ENCODE measurements at places on chromosomes 3 and 15.
A peak's percentile ranks its signal among the peaks of the same experiment; 100 is the strongest.

- peak; percentile 94 for DNase-seq
These were observed 35.8 kb upstream of the CCDC80 start for GRCh38 chr3:112676659-112677234.

DNA sequence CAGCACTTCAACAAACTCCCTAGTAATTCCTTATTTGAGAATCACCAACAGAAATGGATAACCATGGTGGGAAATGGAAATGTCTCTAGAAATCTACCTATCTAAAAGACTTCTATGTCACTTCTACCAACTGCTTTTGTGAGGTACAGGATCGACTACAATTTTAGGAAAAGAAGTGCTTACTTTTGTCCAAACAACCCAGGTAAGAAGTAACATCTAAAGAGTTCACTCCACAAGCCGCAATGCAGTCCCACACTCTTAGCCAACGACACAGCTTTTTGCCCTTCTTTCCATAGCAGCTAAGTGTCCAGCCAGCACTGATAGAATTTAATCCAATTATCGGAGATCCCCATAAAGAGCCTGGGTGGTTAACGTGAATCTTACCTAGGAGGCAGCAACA, 28.1 kb downstream of the ANXA2 start:
- DNase-seq = no peak

GRCh38 chr3:58868097-58868779, 181.6 kb downstream of the CFAP20DC start:
- DNase-seq = no peak

DNA sequence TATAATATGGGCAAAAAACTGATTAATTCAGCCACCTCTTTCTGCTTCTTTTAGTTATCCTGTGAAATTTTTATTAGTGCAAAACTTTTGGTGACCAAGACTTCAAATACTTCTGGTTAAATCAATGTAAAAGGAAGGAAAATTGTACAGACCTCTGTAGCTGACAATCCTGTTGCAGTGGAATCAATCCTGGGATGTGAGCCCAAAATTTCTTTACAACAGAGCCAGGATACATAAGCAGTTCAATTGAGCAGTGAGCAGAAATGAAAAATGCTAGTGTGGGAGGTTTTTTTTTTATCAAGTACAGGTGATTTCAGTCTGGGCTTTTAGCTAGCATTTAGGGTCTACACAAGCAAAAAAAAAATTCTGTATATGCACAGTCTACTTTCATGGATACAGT, 398.0 kb downstream of the OTOL1 start:
- no peak for DNase-seq

- no peak for DNase-seq
These were observed 167.8 kb downstream of the FOXP1 start for GRCh38 chr3:71415681-71416122.

- peak; percentile 53 for DNase-seq
These were observed 172.3 kb upstream of the TSC22D2 start for GRCh38 chr3:150235799-150236198.

DNA sequence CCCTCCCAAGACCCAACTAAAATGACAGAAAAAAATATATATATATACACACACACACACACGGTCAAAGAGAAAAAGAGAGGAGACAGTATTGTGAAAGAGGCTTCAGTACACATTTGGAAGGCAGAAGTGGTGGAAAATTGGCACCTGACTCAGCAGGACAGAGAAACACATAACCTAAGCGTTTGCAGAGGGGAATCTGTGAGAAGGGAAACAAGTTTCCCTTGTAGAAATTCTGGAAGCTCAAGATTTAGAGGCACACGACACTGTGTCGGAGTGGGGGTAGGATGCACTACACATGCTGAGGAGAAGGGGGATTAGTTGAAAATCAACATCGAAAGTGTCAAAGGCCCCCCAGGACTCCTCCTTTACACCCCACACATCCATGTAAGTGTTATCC, 53.1 kb downstream of the PAK2 start:
- no peak for DNase-seq

DNA sequence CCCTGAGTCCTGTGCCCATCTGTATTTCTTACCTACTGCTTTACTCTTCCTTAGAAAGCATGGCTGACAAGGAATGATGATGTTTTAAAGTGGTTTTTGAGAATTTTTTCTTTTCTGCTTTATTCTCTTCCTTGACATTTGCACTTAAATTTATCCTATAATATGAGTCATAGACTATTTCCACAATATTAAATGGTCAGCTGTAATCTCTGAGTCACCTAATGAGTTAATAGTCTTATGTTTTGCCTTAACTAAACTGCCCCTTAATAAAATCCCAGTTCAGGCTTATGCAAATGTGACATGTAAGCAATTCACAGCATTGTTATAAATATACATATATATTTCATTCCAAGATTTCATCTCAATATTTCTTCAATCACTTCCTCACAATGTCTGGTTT, 23.8 kb downstream of the MEIS2 start:
- no peak for DNase-seq

DNA sequence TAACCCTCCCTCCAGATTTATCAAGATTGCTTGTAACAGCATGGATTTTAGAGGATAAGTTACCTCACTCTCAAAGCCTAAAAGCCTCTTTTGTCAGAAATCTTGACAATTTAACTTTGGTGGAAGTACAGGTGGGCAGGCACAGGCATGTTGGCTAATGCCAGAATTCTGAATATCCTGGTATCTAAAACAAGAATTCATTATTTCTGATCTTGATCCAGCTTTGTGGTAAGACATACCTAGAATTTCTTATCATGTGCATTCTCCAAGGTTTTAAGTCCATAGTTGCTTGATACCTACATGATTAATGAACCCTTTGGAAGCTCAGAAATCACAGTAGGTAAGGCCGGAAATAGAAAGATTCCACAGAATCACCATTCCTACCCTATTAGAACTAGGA, 109.9 kb upstream of the TTC14 start:
- DNase-seq = no peak

DNA sequence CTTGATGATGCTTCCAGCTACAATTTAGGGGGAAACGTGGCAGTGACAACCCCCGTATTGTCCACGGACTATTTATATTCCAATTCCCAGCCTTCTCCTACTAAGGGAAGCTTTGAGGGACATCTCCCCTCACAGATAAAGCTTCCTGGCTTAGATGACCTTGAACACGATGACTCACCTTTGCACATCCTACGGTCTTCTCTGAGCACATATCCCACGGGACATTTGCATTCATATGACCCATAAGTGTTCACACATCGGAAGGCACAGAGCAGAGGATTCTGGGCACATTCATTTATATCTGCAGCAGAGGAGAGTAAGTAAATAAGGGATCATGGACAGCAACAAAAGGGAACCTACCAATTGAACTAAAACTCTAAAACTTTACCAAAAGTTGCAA, 101.5 kb downstream of the DUT start:
- no peak for DNase-seq

- DNase-seq = peak; percentile 55
These were observed 66.9 kb upstream of the PRR23C start for GRCh38 chr3:139111392-139112229.

Data from brain microvascular endothelial cell (primary cell).